ENCODE measurements at places on chromosomes 2 and 18.

DNA sequence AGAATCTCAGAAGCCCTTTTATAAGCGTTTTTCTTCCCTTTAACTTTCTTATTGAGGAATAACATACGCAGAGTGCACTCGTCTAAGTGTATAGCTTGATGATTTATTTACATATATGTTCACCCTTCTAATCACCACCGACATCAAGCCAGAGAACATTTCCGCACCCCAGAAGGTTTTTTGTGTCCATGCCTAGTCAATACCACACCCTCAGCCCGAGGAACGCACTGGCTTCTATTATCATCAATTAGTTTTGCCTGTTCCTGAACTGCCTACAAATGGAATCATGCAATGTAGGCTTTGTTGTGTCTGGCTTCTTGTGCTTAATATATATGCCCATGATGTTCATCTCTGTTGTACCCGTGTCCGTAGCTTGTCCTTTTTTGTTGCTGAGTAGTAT lies 27.7 kb downstream of the SDC1 start:
- no peak for DNase-seq

GRCh38 chr2:113712941-113713340 lies 43.5 kb downstream of the SLC35F5 start:
- DNase-seq, result no peak

DNA sequence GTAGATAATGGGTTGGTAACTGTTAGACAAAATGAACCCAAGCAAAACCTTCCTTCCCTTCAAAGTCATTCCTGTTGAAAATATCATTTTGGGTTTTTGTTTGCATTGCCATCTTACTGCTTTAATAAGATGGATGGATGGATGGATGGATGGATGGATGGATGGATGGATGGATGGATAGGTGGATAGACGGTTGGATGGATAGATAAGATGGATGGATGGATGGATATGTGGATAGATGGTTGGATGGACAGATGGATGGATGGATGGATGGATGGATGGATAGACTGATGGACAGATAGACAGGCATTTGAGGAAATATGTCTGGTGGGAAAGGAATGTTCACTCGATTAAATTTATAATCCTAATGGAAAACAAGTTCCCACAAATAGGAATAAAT lies 133.2 kb downstream of the COL4A4 start:
- DNase-seq, result no peak

- DNase-seq, result no peak
Measured at GRCh38 chr18:13500869-13501542, 225.4 kb downstream of the FAM210A start.

DNA sequence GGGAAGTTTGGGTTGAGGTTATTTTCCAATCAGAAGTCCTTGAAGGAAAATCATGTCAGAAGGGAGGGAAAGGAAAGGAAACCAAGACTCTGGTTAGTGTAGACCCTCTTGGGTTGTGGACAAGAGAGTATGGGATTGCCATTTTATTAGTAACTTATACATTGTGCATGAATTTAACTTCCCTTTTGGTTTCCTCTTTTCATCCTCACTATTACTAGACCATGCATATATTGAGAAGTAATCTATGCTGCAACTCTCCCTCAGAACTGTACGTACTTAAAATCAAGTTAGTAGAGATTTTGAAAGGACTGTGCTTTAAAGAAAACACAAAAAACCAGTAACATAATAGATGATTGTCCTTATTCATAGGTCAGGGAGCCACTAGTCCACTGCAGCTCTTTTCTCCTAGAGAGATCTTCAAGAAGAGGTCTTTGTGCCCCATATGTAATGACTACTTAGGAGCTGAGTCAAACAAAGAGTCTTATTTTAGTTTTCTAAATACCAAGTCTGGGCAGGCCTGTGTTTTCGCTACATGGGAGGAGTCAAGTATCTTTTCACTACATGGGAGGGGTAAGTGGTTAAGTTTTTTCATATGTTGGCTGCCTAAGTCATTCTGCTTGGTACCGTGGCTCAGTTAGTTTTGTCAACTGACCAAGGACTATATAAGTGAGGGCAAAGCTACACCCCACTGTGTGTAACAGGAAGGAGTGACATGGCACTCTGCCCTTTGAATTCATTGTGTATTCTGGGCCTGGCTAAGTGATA lies 25.2 kb upstream of the FAM117B start:
- no peak for DNase-seq

DNA sequence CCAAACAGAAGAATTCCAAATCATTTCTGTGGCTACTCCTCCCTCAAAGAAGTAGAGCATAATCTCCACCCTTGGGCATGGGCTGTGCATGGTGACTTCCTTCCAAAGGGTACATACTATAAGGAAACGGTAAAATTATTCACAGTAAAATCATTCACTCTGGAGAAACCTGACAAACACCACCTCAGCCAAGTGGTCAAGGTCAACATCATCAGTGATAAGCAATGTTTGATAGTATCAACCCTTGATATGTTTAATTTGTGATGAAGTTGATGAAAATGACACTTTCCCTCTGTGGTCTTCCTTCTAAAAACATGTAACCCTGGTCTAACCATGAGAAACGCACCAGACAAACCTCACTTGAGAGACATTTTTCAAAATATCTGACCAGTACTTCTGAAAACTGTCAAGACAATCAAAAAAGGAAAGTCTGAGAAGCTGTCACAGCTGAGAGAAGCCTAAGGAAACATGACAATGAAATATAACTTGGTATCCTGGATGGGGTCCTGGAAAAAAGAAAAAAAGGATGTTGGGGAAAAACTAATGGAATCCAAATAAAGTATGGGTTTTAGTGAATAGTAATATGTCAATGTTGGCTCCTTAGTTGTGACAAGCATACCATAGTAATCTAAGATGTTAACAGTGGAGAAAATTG lies 9.4 kb upstream of the TXNDC2 start:
- DNase-seq, result no peak

DNA sequence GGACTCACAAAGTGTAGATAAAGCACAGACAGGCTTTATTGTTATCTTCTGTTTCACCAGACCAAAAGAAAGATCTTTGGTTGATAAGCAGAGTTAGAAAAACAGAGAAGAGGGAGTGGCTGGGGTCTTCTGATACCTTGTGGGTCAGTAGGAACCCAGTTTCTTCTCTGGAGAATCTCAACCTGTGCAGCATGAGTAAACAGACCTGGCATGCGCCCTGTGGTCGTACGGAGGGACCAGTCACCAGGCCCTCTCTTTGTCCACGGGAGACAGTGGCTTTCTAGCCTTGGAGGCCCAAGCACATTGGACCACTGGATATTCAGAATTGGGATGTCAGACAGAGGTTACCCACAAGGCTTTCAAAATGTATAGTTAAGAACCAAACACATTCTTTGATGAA lies 418.9 kb upstream of the FANCL start:
- DNase-seq, result no peak

Measured in CD4-positive, alpha-beta T cell treated with Interleukin-15 for 1 hour (primary cell).